ENCODE measurements at places on chromosomes 5 and 9. TPM values are rescaled to one million over a fixed set of nuclear protein-coding genes. Genes with fewer than 3 reads are reported as not detected.

DNA sequence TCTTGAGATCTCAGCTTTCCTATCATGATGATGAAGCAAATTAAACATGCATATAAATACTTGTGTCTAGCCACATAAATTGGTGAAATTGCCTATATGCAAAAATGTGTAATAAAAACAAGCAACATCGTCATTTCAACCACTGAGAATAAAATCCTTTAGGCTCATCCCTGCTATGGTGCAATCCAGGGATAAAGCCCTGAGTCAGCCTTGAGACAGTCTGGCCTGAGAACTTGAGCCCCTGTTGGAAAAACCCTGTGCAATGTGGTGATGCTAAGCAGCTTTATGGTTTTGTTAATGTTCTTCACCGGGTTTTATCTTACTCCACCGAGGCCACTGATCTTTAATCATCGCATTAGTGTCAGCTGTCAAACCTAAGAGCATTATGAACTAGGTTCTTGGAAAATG, 170.5 kb downstream of the DCP2 start:
- no peak for DNase-seq

GRCh38 chr9:129761293-129761900, 8.6 kb upstream of the PTGES start:
- DNase-seq = peak; percentile 73

DNA sequence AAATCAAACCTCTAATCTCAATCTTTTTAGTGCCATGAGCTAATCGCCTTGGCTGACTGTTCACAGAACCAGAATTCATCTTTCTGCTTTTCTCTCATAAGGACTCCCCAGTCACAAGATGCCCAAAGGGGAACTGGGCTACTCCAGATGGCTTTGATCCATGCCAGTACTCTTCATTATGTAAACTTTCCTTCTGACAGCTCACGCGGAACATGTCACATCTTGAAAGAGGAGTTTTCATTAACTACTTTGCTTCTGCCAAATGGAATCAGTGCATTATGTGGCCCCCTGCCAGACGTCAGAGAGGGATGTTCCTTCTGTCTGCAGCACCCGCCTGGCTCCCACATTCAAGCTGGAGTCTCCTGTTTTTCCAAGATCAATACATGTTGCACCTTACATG, 142.1 kb upstream of the NMUR2 start:
- no peak for DNase-seq

GRCh38 chr9:129280236-129280622, 102.2 kb upstream of the IER5L start:
- no peak for DNase-seq

DNA sequence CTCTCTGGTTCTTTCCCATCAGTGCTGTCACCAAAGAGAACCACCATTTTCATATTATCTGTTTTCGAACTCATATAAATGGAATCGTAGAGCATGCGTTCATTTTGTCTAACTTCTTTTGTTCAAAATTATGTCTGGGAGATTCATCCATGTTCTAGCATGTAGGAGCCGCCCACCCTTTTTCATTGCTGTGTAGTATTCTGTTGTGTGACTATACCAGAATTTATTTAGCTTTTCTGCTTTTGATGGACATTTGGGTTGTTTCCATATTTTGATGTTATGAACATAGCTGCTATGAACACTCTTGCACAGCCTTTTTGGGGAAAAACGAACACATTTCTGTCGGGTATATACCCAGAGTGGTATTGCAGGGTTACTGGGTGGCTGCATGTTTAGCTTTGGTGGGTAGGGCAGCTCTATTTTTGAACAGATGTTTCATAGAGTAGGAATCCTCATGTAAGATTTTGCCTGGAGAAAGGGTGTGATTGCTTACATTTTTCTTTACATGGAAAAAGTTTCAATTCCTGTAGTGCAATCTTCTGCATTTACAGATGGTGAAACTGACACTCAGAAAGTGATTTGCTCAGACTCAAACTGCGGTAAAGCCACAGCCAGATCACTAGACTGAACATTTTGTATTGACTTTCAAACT, 100.2 kb upstream of the IL12B start:
- no peak for DNase-seq

- no peak for DNase-seq
Observed at GRCh38 chr9:85025638-85026037, 356.1 kb downstream of the NTRK2 start.

GRCh38 chr9:6237267-6237666, 21.7 kb downstream of the IL33 start:
- no peak for DNase-seq

GRCh38 chr5:138109463-138110265, 25.8 kb downstream of the WNT8A start:
- DNase-seq = no peak

- no peak for DNase-seq
Observed at GRCh38 chr9:121277026-121277425, 9.1 kb downstream of the GSN start.

- no peak for DNase-seq
Observed at GRCh38 chr5:116306846-116307245, 222.0 kb downstream of the COMMD10 start.

GRCh38 chr5:139895647-139896046, 100.0 kb downstream of the PSD2 start:
- no peak for DNase-seq

DNA sequence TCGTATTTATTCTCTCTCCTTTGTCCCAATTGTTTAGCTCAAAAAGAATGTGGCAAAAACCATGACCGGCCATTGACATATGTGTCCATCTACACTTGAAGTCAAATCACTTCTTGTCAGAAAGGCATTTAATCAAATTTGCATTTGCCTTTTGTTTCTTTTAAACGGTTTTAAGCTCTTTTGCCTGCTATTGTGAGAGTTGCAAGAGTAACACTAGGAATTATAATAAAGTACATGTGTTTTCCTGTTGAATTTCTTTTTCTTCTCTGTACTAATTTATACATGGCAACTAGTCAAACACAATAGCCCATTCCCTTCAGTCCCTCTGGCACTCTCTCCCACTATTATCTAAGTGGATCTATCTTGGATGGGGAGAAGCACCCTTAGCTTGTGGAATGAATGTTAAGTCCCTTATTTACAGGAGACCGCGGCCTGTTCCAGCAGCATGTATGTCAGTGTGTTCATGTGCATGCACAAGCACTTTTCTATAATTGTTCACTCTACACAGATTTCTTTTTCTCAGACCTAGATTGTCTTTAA, 3.2 kb downstream of the ADAMTSL1 start:
- DNase-seq = no peak

DNA sequence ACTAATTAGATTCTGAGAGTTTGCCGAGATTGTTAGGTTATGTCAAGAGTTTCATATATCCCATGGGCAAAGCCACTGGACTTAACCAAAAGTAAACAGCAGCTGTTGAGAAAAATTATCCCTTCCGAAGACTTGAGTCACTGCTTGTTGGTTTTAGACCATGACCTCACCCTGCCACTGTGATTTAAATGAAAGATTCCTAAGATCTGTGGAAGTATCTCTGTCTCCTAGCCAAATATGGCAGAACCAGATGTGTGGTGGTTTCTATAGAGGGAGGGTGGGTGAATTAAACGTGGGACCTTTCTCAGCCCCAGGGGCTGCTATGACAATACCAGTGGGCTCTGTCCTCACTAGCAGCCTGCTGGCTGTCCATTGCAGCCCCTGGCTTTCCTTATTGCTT, 19.3 kb downstream of the DMRT3 start:
- no peak for DNase-seq

- DNase-seq = no peak
Observed at GRCh38 chr9:91654527-91654926, 230.9 kb upstream of the NFIL3 start.

DNA sequence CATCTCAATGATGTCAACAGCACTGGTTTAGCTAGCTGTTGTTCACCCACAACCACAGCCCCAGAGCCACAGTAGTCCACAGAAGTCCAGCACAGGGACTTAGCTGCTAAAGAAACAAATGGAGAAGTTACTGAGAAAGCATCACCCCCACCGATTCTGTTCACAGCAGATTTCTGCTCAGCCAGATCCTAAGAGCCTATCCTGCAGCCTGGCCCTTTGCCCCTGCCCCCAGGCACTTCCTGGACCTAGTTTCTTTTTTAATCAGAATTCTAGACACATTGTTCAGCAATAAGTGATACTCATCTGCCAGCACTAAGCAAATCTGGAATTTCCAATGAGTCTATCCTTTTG, 7.4 kb downstream of the B4GALT1 start:
- DNase-seq = peak; percentile 54

DNA sequence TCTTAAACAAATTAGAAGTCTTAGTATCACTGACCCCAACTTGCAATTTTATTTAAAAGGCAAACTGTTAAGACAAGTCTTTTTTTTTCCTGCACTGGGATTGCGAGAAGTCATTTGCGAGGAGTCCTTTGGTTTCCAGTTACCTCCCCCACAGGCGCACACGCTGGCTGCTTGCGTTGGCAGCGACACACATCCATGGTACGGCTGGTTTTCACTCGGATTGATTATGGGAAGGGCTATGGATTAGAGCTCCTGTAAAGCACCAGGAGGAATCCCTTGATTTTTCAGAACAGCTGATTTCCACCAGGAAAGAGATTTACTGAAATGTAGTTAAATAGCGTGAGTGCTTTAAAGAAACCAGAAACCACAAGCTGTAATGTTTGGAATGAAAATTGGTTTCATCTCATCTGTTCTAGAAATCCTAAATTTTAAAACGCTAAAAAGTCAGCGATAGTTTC, 737 bp downstream of the SLC1A3 start:
- no peak for DNase-seq

DNA sequence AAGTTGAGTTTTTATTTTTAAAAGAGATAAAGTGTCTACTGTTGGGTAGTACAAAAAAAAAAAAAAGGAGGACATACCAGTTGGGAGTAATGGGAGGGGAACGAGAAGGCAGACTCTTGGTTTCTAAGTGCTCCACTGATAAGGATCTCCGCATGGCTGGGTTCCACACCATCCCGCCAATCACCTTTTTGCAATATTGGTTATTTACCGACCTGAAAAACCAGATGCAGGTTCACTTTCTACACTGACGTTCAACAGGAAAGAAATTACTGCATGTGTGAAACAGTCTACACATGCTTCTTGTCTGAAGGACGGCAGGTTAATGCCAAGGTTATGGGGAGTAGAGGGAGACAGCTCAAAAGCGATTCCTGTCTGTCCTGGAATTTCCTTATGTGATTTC, 75.5 kb downstream of the PTPN3 start:
- no peak for DNase-seq

- peak; percentile 48 for DNase-seq
Observed at GRCh38 chr5:35246900-35247647, 16.8 kb upstream of the PRLR start.

The ROR2 gene
- total RNA-seq = 9.1 TPM

The ABHD17B gene
- 33.6 TPM for total RNA-seq

The GABRP gene
- total RNA-seq = not detected

The SPINK13 gene
- total RNA-seq = 0.40 TPM

The RFESD gene
- 0.89 TPM for total RNA-seq

The NEUROG1 gene
- not detected for total RNA-seq

The TMED7 gene
- 146 TPM for total RNA-seq

The SEMA4D gene
- 14.7 TPM for total RNA-seq

The SLC6A19 gene
- 56.2 TPM for total RNA-seq
